ENCODE measurements at places on chromosomes 4 and X.

GRCh38 chrX:138788771-138789170, 77.3 kb upstream of the FGF13 start:
- no peak for DNase-seq

DNA sequence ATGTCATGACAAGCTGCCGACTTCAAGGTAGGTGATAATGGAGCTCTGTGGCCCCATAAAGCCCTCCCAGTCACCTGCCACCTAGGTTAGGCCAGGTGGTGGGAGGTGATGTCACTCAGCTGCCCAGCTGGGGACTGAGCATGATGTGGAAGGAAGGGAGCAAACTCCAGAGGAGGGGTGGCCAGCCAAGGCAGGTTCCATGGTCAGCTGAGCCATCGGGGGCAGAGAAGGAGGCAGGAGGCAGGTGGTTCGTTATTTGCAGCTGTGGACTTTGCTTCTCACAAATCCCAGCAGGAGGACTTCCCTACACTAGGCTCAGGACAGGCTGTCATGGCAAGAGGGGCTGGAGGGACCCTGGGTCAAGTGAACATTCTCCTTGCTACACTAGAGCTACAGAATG, 2.1 kb downstream of the CCDC120 start:
- DNase-seq = no peak

GRCh38 chrX:13053171-13053570, 8.8 kb upstream of the FAM9C start:
- DNase-seq = no peak

DNA sequence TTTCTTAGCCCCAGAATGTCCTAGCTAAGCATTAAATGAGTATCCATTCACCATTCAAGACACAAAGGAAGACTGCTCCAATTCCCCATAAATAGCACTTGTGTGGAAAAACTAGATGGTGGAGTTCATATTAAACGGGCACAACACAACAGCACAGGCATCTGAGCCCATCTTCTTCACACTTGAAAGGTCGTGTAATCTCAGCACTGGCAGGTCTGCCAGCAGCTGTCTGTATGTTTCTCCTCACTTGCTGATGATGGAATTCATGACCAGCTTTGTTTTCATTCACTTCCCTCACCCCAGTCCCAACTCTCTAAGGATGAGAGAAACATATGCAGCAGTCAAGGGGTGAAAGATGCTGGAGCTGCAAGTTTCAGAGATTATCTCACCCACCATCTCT, 148.7 kb downstream of the AFAP1 start:
- no peak for DNase-seq

- no peak for DNase-seq
These were observed 127.2 kb downstream of the FNIP2 start for GRCh38 chr4:158895797-158896576.

- DNase-seq = no peak
These were observed 44.3 kb downstream of the ARSJ start for GRCh38 chr4:113935190-113935589.

- no peak for DNase-seq
These were observed 75.6 kb upstream of the NOCT start for GRCh38 chr4:138939960-138940359.

DNA sequence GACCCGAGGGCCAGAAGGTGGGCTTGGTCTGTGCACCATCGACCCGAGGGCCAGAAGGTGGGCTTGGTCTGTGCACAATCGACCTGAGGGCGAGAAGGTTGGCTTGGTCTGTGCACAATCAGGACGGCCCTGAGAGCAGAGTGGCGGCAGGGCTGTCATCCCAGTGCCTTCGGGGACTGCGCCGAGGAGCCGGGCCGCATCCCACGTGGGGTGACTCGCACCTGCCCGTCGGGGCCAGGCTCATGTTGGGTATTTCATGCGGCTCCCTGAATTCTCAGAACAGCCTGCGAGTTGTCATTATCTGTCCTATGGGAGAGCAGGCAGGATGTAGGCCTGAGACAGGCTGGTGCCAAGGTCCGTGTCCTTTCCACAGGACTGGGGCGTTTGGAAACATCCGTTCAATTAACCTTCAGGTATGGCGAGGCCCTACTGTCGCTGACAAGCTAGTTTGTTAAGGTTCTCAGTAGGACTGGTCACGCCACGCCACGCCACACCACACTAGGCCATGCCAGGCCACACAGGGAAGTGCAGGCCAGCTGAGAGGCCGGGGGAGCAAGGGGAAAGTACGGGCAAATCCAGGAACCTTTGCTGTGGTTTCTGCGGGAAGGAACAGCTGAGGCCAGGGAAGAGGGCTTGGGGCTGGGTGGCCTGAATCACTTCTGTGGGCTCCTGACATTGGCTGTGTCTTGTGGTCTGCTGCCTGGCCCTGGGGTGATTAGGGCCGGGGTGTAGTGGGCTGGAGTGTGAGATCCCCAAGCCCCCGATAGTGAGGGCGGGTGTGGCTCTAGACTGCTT, 182.9 kb downstream of the AFAP1 start:
- DNase-seq = no peak

DNA sequence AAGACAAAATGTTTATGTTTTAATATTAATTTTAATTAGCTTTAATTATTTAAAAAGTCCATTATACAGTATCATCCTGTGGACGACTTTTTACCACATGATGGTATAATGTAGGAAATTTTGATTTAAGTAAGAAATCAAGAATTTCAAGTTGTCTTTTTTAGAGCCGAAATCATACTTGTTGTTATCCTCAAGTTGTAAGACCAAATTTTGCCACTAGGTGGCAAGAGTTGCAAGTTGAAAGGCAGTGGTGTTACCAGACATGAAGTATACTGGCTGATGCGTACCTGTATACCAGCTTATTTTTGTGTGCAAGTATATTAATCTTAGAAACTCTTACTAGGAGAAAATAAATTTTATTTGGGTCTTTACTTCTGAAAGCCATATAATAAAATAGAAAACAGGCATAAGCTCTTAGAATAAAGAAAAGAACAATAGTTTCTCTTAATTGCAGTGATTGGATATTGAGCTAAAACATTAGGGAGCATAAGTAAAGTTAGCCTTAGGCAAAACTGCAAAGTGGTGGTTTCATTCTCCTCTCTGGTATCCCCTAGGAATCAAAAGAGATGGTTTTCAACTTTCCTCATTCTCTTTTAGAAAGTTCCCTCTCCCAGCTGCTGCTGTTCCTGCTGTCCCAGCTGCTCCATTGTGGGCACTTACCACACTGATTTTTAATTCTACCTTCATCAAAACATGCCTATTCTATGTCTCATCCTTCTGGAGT, 118.0 kb upstream of the WDFY3 start:
- peak; percentile 65 for DNase-seq

GRCh38 chr4:168593399-168593798, 96.5 kb downstream of the PALLD start:
- DNase-seq = no peak

- DNase-seq = no peak
These were observed 54.9 kb downstream of the MAP7D2 start for GRCh38 chrX:20061855-20062254.

- DNase-seq = no peak
These were observed 79.1 kb downstream of the ELOVL6 start for GRCh38 chr4:110119337-110119736.

DNA sequence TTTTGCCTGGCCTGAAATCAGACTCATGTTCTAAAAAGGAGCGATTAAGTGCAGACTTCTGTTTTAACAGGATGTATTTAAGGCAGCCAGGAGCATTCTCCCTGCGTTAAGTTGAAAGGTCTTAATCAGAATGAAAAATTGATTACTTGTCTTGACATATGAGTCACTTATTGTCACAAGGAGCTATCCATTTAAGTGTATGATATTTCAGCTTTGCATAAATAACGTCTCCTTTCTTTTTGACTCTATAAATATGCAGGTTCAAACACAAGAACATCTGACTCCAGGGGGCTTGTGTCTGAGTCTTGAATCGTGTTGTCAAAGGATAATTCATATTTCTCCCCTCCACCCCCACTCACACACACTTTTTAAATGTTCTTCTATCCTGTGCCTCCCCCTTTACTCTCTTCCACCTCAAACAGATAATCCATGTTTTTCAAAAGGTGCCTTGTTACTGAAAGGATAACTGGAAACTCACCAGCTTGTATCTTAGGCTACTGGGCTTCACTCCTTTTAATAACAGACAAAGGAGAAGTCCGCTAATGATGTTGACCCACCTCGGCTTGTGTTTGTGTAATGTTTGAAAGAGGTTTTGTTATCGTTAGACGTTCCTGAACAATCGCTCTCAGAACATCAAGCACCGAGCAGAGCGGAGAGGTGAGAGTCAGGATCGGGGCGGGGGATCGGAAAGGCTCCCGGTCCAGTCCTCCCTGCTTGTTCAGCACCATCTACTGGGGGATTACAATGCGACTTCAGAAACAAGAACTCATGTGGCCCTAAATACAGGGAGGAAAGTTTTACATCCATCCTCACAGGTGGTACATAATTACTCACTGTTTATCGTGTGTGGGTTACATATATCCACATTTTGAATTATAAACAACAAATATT, 107.5 kb upstream of the RPL34 start:
- peak; percentile 44 for DNase-seq

GRCh38 chr4:131609039-131609438, 1540.1 kb upstream of the PCDH10 start:
- DNase-seq = no peak

DNA sequence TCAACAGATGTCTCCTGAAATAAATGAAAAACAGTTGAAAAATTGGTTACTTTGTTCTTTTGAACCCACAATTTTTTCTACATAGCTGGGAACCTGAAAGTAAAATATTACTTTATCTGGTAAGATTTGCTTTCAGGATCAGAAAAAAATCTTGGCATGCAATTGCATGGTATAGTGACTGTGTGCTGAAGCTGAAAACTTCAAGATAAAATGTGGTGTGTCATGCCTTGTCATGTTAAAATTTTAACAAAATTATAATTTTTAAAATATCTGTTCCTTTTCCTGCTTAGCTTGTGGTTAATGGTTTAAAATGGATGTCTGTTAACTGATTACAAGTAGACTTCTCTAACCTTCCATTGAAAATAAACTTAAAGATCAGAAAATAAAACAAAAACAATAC, 904.8 kb downstream of the PDHA2 start:
- no peak for DNase-seq

- DNase-seq = no peak
These were observed 23.4 kb downstream of the ELF2 start for GRCh38 chr4:139153411-139154133.

DNA sequence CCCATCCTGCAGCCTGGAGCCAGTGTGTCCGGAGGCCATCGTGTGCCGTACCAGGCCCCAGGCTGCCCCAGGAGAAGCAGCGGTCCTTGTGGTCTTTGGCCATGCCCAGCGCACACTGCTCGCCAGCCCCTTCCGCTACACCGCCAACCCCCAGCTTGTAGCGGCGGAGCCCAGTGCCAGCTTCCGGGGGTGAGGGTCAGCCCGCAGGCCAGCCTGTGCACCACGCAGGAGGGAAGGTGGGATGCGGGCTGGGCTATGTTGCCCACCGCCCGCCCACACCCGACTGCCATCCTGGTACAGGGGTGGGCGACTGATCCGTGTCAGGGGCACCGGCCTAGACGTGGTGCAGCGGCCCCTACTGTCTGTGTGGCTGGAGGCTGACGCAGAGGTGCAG, 7.6 kb upstream of the SRPK3 start:
- no peak for DNase-seq

GRCh38 chr4:80532674-80533333, 197.3 kb downstream of the CFAP299 start:
- DNase-seq = no peak

- DNase-seq = peak; percentile 27
These were observed 49.2 kb downstream of the SEL1L3 start for GRCh38 chr4:25813448-25814106.

- DNase-seq = no peak
These were observed 24.7 kb downstream of the TMEM47 start for GRCh38 chrX:34632384-34632783.

- DNase-seq = no peak
These were observed 26.6 kb upstream of the C4orf50 start for GRCh38 chr4:6044805-6045204.

GRCh38 chr4:87087015-87087414, 133.4 kb downstream of the KLHL8 start:
- no peak for DNase-seq

DNA sequence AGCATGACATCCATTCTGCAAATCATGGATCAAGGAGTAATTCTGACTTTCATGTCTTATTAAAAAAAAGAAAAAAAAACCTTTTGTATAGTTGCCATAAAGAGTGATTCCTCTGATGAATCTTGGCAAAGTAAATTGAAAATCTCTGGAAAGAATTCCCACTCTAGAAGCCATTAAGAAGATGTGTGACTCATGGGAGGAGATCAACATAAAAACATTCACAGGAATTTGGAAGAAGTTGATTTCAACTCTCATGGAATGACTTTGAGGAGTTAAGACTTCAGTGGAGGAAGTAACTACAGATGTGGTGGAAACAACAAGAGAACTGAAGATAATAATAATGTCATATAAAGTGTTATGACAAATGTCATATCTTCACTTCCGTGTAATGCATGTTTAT, 204.2 kb downstream of the PABPC4L start:
- DNase-seq = no peak

DNA sequence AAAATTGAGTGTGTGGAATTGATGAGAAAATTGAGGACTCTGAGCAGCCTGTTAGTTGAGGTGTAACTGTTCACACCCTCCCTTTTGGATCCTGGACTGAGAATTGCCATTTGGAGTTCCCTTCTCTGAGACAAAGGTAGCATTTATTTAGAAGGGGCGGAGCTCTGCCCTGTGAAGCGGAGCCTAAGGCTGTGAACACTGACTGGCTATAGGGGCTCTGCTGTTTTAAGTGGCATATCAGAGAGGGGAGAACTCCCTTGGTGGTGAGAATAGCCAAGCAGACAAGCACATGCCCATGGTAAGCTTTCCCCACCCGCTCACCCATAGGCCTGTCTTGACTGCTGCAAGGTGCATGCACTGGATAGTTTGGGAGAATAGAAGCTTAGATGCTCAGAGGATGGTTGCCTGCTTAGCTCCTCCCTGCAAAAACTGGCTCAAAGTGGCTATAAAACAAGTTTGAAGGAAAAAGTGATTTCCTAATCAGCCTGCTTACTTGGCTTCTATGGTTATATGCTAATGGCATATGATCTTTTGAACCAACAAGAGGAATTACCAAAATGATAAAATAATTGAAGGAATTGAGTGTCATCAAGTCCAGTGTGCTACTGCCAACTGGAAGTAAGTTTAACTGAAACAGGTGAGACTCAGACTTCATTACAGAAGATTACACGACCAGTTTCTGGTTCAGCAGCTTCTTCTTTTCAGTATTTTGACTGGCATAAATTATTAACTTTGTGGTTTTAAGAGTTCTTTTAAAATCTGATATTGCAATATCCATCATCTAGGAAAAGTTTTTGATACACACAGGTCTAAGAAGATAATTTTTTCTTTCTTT, 108.4 kb downstream of the AFF1 start:
- DNase-seq = no peak

DNA sequence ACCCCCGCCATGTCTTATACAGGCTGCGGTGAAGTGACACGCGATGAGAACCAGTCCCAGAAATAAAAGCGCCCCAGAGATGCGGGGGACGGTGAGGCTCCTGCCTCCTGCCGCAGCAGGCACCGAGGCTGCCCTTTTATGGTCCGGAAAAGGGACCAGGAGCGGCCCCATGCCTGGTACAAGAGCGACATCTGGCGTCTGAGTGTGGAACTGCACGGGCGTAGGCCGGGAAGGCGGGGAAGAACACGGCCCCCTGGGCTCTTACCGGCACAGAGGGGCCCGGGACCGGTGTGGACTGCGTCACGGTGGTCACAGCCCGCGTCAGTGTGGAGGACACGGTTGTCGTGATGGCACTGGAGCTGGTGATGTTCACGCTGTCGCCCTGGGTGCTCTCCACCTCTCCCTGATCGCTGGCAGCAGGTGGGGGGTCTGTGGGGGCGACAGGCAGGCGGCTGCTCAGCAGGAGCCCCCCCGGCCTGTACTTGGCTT, 8.9 kb upstream of the RENBP start:
- peak; percentile 57 for DNase-seq
